Uterus (tissue), 4 donors: ENCODE measurements at places on chromosomes 12 and 14. TPM values are rescaled to one million over a fixed set of nuclear protein-coding genes. Genes with fewer than 3 reads are reported as not detected.

DNA sequence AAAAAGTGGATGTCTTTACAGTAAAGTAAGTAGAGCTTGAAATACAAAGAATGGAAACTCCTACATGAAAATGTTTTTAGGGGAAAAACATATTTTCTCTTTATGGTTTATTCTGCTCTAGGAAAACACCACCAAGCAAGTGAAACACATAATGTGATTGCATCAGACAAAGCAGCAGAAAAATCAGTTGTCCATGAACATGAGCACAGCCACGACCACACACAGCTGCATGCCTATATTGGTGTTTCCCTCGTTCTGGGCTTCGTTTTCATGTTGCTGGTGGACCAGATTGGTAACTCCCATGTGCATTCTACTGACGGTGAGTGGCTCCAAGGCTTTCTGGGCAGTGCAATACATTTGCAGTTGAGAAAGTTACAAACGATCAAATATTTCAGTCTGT, 42.6 kb upstream of the PLEKHD1 start:
- DNase-seq, result no peak

GRCh38 chr12:121512561-121512960, 68.3 kb downstream of the KDM2B start:
- DNase-seq, result no peak

DNA sequence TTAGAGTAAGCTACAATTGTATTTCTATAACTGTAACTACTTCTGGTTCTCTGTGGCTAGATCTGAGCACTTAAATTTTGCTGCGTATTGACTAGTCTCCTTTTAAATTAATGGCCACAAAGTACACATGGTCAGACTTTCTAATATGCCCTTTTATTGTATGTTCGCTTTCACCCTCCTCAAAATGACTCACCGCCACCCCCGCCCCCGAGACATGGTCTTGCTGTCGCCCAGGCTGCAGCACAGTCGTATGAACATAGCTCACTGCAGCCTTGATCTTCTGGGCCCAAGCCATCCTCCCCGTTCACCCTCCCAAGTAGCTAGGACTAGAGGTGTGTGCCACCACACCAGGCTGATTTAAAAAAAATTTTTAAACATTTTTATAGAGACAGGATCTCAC, 11.8 kb downstream of the MTERF2 start:
- DNase-seq, result no peak

The SCAF11 gene
- 158 TPM for total RNA-seq

DNA sequence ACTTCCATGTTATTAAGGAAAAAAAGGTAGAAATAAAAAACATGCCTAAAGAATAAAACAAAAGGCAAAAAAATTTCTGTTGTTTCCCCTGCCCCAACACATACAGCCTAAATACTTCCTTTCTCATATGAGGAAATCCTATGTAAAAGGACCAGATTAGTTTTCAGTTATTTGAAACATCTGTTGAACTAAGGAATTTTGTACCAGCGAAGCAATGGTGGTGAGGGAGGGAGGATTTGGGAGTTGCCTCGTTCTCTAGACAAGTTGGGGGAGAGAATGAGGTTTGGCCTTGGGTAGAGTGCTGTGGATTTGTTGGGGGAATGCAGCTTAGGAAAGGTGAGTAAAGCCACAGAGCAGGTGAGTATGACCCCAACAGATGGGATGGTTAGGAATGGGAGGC, 141.5 kb upstream of the RFLNA start:
- no peak for DNase-seq

- DNase-seq, result no peak
These were observed 323.3 kb upstream of the RTL1 start for GRCh38 chr14:101226603-101227425.

DNA sequence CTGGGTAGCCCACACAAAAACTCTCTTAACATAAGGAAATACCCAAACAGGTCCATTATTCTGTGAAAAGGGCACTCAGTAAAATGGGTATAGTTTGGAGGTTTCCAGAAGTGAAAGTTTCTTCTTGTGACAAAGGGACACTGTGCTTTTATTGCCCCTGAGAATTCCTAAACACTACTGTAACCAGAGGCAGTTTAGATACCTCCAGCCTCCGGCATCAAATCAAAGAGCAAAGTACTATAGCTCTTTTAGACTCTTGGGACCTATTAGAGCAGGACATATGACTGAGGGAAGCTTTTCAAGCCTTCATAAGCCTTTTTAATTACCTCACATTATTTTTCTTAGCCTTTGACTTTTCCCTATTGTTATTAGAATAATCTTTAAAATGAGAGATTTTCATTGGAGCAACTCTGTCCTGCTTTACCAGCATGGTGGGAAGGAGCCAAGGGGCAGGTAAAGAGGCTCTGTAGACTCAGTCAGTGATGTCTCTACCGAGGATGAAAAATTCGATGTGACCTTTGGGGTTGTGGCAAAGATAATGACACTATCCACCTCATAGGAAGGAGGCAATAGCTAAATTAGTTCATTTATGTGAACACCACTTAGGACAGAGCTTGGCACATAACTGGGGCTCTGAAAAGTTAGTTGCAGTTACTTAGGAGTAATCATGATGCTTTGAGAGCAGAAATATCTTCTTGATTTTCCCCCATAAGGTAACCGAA, 85.1 kb downstream of the IFNG start:
- no peak for DNase-seq
